CD4-positive, alpha-beta T cell (primary cell): ENCODE measurements at places on chromosomes 12 and 14.

DNA sequence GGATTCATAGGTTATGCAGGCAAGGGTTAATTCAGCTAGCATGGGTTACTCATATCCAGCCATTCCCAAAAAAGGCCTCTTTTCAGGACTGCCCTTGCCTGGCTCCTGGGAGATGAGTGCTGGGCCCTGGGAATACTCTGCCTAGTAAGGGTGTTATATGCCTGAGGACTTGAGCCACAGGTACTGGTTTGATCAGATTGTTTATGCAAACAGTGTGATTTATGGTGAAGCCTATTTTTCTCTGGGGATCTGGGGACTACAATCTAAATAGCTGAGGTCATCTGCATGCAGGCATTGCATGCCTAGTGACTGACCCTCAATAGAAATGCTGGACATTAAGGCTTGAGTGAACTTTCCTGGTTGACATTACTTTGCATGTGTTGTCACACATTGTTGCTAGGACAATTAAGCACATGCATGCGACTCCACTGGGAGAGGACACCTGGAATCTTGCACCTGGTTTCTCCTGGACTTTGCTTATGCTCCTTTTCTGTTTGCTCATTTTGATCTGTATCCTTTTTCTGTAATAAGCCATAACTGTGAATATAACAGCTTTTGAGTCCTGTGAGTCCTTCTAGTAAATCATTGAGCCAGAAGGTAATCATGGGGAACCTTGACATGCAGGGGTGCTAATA, 73.0 kb downstream of the RAD51B start:
- H3K36me3 ChIP-seq, result no peaks in the 10 kb centered on the region
- H3K27me3 ChIP-seq, result no peaks in the 10 kb centered on the region
- H3K4me3 ChIP-seq, result no peak overlapping the region
- H3K4me1 ChIP-seq, result no peaks in the 10 kb centered on the region
- no peak overlapping the region for H3K27ac ChIP-seq

GRCh38 chr12:12221560-12221959, 45.3 kb downstream of the LRP6 start:
- no peaks in the 10 kb centered on the region for H3K36me3 ChIP-seq
- H3K4me1 ChIP-seq, result no peaks in the 10 kb centered on the region
- no peak overlapping the region for H3K4me3 ChIP-seq
- no peak for DNase-seq
- no peak overlapping the region for H3K27ac ChIP-seq
- peaks cover 3% of the 10 kb centered on the region for H3K27me3 ChIP-seq

DNA sequence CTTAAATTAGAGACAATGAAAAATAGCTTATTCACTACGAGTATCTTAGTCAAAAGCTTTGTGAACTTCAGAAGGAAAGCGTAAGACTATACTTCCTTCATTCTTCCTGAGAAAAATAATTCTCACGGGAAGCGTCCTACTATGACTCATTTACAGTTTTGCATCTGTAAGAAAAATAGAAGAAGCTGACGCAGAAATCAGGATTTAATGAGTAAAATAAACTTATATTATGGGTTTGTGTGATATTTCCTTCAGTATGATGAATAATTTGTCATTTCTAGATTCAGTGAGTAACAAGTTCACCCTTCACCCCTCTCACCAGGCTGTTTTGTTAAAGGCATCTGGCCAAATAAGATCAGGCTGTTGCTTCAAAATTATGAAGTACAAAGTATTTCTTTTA, 17.8 kb upstream of the PDE3A start:
- DNase-seq, result no peak
- no peak overlapping the region for H3K4me3 ChIP-seq
- no peaks in the 10 kb centered on the region for H3K36me3 ChIP-seq
- H3K4me1 ChIP-seq, result no peaks in the 10 kb centered on the region
- no peak overlapping the region for H3K27ac ChIP-seq

DNA sequence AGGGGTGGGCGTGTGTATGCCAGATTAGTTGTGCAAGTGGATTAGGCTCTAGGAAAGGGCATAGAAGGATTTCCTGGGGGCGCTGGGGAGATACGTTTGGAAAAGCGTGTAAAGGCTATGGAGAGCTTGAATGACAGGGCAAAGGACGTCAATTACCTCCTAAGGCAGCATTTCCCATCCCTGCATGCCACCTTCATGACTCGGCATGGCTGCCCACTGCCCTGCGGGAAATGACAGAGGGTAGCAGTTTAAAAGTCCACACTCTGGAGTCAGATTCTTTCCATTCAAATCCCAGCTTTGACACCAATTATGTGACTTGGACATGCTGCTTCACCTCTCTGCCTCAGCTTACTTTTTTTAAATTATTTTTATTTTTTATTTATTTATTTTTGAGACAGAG, 14.8 kb upstream of the TMEM229B start:
- H3K36me3 ChIP-seq, result no peaks in the 10 kb centered on the region
- no peak overlapping the region for H3K4me3 ChIP-seq
- no peak for DNase-seq
- H3K4me1 ChIP-seq, result no peaks in the 10 kb centered on the region
- no peak overlapping the region for H3K27ac ChIP-seq

- no peak overlapping the region for H3K27ac ChIP-seq
- H3K36me3 ChIP-seq, result no peaks in the 10 kb centered on the region
- H3K4me1 ChIP-seq, result no peaks in the 10 kb centered on the region
- no peaks in the 10 kb centered on the region for H3K27me3 ChIP-seq
Observed at GRCh38 chr12:65968889-65969509, 144.7 kb downstream of the HMGA2 start.

DNA sequence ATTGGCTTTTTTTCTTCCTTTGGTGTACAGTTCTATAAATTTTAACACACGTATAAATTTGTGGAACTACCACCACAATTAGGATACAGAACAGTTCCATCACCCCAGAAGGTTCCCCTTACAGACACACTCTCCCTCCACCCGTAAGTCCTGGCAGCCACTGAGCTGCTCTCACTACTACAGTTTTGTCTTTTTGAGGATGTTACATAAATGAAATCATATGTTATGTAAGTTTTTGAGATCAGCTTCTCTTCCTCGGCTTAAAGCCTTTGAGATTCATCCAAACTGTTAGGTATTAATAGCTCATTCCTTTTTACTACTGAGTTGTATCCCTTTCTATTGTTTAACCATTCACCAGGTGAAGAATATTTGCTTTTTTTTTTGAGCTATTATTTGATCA, 74.3 kb upstream of the SLC24A4 start:
- no peaks in the 10 kb centered on the region for H3K4me1 ChIP-seq
- DNase-seq, result no peak
- H3K27me3 ChIP-seq, result peaks cover 11% of the 10 kb centered on the region
- H3K27ac ChIP-seq, result no peak overlapping the region
- no peaks in the 10 kb centered on the region for H3K36me3 ChIP-seq

DNA sequence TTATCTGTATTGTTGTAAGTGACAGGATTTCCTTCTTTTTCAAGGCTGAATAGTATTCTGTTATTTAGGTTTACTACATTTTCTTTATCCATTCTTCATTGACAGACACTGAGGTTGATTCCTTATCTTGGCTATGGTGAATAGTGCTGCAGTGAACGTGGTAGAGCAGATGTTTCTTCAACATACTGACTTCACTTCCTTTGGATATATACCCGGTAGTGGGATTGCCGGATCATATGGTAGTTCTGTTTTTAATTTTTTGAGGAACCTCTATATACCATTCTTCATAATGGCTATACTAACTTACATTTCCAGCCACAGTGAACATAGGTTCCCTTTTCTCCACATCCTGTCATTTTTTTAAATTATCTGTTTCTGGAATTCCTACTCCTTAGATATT, 21.8 kb downstream of the DERA start:
- H3K36me3 ChIP-seq, result no peaks in the 10 kb centered on the region
- no peak for DNase-seq
- no peaks in the 10 kb centered on the region for H3K4me1 ChIP-seq
- no peaks in the 10 kb centered on the region for H3K27me3 ChIP-seq
- no peak overlapping the region for H3K27ac ChIP-seq

DNA sequence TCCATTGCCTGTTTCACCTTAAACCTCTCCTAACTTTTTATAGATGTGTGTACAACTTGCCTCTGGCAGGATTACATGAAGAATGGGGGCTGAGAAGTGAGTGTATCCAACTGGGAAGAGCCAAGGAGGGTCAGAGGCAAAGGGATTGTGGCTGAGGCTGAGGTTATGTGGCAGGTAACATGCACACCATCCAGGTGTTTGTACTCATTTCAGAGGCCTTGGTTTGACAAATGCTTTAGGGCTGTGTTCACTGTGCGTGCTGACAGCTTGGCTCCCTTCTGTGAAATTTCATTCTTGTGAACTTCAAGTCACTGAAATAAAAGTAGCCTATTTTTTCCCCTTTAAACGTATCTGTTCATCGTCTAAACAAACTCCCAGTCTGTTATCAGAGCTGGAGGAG, 47.7 kb downstream of the ANO6 start:
- no peak overlapping the region for H3K27ac ChIP-seq
- no peaks in the 10 kb centered on the region for H3K27me3 ChIP-seq
- DNase-seq, result no peak
- H3K4me1 ChIP-seq, result peaks cover 9% of the 10 kb centered on the region

DNA sequence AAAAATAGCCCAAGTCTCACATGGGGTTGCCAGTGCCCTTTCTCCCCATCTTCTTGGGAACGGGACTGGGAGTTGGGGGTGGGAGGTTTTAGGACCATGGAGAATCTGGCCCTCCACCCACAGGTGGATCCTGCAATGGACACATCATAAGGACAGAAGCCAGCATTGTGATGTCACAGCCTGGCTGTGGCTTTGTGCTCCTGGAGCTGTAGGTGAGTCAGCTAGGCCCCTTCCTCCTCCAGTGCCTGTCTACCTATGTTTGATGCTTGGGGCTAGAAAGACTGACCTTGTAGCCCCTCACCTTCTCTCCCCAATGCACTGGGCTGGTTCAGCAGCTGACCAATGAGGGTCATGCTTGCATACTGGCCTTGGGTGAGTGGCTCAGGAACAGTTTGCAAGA, at the start of gene CCDC197:
CCDC197 (plus strand) TSS at position 220 of the 400 bp plus-strand sequence. CDS start 831 bp downstream, outside the sequence.
- H3K4me1 ChIP-seq, result peaks cover 12% of the 10 kb centered on the region
- no peak within 1 kb of the TSS for H3K27ac ChIP-seq
- H3K4me3 ChIP-seq, result no peak within 1 kb of the TSS

DNA sequence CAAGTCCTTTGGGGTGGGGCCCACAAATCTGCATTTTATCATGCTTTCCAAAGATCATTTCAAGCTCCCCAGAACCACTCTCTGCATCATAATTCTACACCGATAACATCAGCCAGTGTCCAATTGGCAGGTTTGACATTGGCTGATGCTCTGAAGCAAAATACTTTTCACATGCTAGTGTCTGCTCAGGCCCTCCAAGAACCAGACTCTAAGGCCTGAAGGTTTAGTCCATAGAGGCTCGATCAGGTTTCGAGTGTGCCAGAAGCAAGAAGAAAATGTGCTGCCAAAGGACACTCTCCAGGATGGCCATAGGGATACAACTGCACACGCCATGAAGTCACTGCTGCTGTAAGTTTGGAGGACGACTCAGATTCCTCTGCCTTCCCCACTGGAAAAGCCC, 280.3 kb downstream of the KSR2 start:
- H3K4me1 ChIP-seq, result no peaks in the 10 kb centered on the region
- peaks cover 8% of the 10 kb centered on the region for H3K27me3 ChIP-seq
- H3K36me3 ChIP-seq, result no peaks in the 10 kb centered on the region
- DNase-seq, result no peak
- H3K4me3 ChIP-seq, result no peak overlapping the region
- no peak overlapping the region for H3K27ac ChIP-seq

- no peak for DNase-seq
- H3K36me3 ChIP-seq, result peaks cover 9% of the 10 kb centered on the region
- H3K4me1 ChIP-seq, result peaks cover 3% of the 10 kb centered on the region
- no peak overlapping the region for H3K27ac ChIP-seq
- no peaks in the 10 kb centered on the region for H3K27me3 ChIP-seq
Observed at GRCh38 chr12:51992246-51992645, 14.5 kb upstream of the TAMALIN start.

DNA sequence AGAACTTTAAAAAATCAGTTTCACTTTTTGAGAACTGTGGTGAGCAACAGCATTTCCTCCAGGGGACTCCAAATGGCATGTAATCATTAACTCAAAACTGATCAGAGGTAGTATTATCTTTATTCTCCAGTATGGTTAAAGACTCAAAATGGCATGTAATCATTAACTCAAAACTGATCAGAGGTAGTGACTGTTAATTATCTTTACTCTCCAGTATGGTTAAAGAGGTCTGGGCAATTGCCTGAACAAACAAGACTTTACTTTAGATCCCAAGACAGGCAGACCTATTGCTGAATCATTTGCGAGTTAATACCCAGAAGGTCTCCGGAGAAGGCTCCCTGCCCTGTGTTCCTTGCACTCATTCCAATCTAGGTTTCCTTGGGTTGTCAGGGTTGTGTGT, 6.6 kb upstream of the ACADS start:
- H3K27me3 ChIP-seq, result no peaks in the 10 kb centered on the region
- peaks cover under 1% of the 10 kb centered on the region for H3K4me1 ChIP-seq
- DNase-seq, result no peak
- H3K36me3 ChIP-seq, result peaks cover 71% of the 10 kb centered on the region

GRCh38 chr12:130813949-130814348, 25.1 kb downstream of the STX2 start:
- H3K27ac ChIP-seq, result no peak overlapping the region
- no peak overlapping the region for H3K4me3 ChIP-seq
- H3K27me3 ChIP-seq, result no peaks in the 10 kb centered on the region
- H3K36me3 ChIP-seq, result peaks cover 18% of the 10 kb centered on the region
- DNase-seq, result no peak

GRCh38 chr12:131701705-131702572, 9.0 kb upstream of the SFSWAP start:
- no peak overlapping the region for H3K27ac ChIP-seq
- DNase-seq, result no peak
- H3K27me3 ChIP-seq, result peaks cover 2% of the 10 kb centered on the region

DNA sequence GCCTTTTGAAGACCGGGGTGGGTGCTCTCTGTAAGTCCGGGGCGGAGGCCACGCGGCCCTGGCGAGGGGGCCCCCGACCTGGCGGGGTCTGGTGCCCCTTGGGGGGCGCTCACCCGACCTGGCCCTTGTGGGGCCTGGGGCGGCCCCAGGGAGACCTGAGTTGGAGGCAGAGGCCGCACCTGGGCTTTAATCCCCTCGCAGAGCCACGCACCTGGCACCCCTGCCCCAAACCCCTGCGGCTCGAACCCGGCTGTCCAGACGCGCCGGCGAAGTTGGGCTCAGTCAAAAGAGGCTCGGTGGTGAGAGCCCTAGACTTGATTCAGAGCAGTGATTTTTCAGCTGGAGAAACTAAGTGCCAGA, 267 bp downstream of the CFAP251 start:
- H3K27ac ChIP-seq, result peak overlapping the region; percentile 46
- H3K4me1 ChIP-seq, result peaks cover 14% of the 10 kb centered on the region
- no peaks in the 10 kb centered on the region for H3K27me3 ChIP-seq

DNA sequence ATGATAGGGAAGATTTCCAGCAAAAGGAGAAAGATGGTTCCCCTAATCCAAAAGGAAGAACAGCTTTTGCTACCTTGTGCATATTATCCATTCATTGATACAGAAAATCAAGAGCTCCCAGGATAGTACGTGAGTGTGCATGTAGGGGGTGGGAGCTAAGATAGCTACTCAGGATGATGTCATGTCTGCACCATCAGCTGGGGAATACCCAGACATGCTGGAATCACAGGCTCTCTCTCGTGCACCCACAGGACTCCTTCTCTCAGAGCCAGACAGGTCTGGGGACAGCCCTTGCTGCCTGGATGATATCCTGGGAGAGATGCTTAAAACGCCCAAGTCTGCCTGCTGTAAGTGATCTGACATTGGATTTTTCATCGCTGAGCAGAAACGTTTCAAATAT, 38.9 kb downstream of the FOXN3 start:
- peaks cover 8% of the 10 kb centered on the region for H3K36me3 ChIP-seq
- no peak overlapping the region for H3K4me3 ChIP-seq
- no peak overlapping the region for H3K27ac ChIP-seq

- H3K4me3 ChIP-seq, result no peak overlapping the region
- no peaks in the 10 kb centered on the region for H3K36me3 ChIP-seq
- H3K27ac ChIP-seq, result no peak overlapping the region
- no peak for DNase-seq
- H3K27me3 ChIP-seq, result no peaks in the 10 kb centered on the region
- no peaks in the 10 kb centered on the region for H3K4me1 ChIP-seq
Observed at GRCh38 chr14:67986131-67986841, 166.7 kb downstream of the RAD51B start.
